Colonic mucosa (tissue), 4 donors: ENCODE measurements at places on chromosomes 2 and 18. TPM values are rescaled to one million over a fixed set of nuclear protein-coding genes. Genes with fewer than 3 reads are reported as not detected.
A peak's percentile ranks its signal among the peaks of the same experiment; 100 is the strongest.

The MERTK gene
- 3.9 TPM for total RNA-seq

The TUBB8B gene
- 0.27 TPM for total RNA-seq

The CHAC2 gene
- 3.2 TPM for total RNA-seq

The DOK6 gene
- total RNA-seq = 0.61 TPM

DNA sequence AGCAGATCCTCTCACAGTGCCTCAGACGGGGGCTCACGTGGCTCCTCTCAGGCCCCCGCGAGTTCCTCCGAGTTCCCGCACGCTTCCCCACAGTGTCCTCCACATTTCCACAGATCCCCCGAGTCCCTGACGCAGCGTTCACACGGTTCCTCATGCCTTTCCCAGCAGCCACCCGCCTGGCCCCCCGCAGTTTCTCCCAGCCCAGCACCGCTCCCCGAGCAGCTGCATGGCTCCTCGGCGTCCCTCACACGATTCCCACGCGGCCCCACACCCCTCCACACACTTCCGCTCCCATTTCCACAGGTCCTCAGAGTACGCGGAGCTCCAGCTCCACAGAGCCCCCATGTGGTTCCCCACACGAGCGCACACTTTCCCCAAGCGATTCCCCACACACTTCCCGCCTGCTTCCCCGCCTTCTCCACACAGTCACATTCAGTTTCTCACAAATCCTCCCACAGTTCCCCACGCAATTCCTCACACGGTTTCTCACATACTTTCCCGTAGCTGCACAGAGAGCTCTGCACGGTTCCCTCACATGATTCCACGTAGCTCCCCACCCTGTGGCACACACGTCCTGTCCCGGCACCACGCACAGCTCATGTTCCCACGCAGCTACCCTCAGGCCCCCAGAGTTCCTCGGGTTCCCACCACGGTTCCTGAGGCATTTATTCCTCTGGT is 39.9 kb downstream of the KIF1A start:
- H3K27ac ChIP-seq = no peak overlapping the region
- H3K36me3 ChIP-seq = no peaks in the 10 kb centered on the region
- no peaks in the 10 kb centered on the region for H3K4me1 ChIP-seq
- no peak overlapping the region for H3K4me3 ChIP-seq
- no peak for DNase-seq

- no peak overlapping the region for H3K4me3 ChIP-seq
- H3K36me3 ChIP-seq = no peaks in the 10 kb centered on the region
- no peak for DNase-seq
Observed at GRCh38 chr2:163291790-163292189, 444.0 kb downstream of the FIGN start.

- no peak overlapping the region for H3K4me3 ChIP-seq
- H3K27me3 ChIP-seq = no peaks in the 10 kb centered on the region
- H3K36me3 ChIP-seq = no peaks in the 10 kb centered on the region
- DNase-seq = no peak
- H3K4me1 ChIP-seq = no peaks in the 10 kb centered on the region
Observed at GRCh38 chr2:208017721-208018120, 7.6 kb downstream of the PLEKHM3 start.

DNA sequence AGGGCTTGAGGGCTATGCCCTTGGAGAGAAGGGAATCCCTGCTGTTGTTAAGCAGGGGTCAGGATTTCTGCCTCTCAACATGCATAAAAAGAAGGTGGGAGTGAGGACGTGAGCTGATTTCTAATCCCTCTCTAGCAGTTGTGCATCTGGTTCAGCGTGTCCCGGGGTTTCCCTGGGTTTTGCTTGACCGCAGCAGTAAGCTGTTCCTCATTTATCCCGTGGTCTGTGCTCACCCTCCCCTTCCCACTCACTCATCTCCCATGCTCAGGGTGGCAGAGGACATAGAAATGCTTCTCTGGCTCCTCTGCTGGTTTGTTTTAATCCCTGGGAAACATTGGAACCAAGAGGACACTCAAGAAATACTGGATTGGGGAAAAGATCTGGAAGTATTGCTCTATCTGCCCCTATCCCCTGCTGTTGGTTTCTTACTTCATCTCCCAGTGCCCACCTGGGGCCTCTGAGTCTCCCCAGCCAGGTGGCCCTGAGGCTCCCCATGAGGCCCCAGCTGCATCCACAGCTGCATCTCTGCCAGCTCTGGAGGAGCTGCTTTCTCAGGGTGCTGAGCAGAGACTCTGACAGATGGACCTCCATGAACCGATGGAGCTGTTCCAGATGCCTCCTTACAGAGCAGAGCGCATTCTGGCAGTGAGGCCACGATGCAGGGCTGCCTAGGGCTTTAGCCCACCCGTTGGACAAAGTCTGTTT is 36.1 kb downstream of the TET3 start:
- H3K27ac ChIP-seq = no peak overlapping the region
- no peaks in the 10 kb centered on the region for H3K36me3 ChIP-seq
- no peaks in the 10 kb centered on the region for H3K27me3 ChIP-seq

DNA sequence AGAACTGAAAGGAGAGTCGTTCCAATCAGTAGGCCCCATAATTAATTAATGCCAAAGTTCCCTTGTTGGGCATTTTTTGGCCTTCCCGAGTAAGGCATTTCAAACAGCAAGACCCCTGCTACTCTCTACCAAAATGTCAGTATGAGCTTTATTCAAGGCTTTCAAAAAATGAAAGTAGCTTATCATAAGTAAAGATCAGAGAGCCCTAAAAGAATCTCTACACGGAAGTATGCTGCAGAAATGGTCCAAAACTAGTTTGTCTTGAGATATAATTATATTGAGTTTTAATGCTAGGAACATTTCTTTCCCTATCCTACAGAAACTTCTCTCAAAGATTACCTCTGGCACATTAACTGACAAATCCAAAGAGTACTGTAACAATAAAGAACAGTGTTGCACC is 43.9 kb downstream of the RTN4 start:
- no peak overlapping the region for H3K4me3 ChIP-seq
- no peaks in the 10 kb centered on the region for H3K27me3 ChIP-seq
- no peaks in the 10 kb centered on the region for H3K36me3 ChIP-seq
- peaks cover 9% of the 10 kb centered on the region for H3K4me1 ChIP-seq
- DNase-seq = no peak

DNA sequence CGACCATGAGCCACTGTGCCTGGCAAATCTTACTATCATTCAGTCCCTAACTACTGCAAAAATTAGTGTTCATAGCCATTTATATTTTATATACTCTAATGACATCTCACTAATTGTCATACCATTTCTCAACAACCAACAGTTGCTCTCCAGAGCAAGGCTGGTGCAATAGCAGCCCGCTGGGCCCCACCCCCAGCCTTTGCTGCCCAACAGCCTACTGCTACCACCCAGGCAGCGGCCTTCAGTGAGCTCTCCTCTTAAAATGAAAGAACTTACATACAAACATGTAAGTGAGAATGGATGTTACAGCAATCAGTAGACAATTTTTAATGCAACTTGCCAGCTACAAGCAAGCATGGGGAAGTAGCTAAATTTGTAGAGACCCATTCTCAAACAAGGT is 90.5 kb downstream of the HNRNPLL start:
- H3K36me3 ChIP-seq = no peaks in the 10 kb centered on the region
- no peak overlapping the region for H3K27ac ChIP-seq

- H3K4me1 ChIP-seq = no peaks in the 10 kb centered on the region
- H3K27ac ChIP-seq = no peak overlapping the region
- no peaks in the 10 kb centered on the region for H3K36me3 ChIP-seq
- DNase-seq = peak; percentile 26
- no peaks in the 10 kb centered on the region for H3K27me3 ChIP-seq
Observed at GRCh38 chr2:159457589-159457988, 158.8 kb downstream of the BAZ2B start.

GRCh38 chr2:47656715-47657600 is 126.0 kb upstream of the MSH6 start:
- H3K27ac ChIP-seq = no peak overlapping the region
- H3K36me3 ChIP-seq = no peaks in the 10 kb centered on the region
- H3K4me3 ChIP-seq = no peak overlapping the region
- DNase-seq = no peak
- no peaks in the 10 kb centered on the region for H3K27me3 ChIP-seq
- H3K4me1 ChIP-seq = no peaks in the 10 kb centered on the region

GRCh38 chr2:197599285-197599965 is 76.0 kb downstream of the RFTN2 start:
- no peak overlapping the region for H3K4me3 ChIP-seq
- no peak overlapping the region for H3K27ac ChIP-seq
- no peaks in the 10 kb centered on the region for H3K4me1 ChIP-seq
- no peaks in the 10 kb centered on the region for H3K36me3 ChIP-seq

DNA sequence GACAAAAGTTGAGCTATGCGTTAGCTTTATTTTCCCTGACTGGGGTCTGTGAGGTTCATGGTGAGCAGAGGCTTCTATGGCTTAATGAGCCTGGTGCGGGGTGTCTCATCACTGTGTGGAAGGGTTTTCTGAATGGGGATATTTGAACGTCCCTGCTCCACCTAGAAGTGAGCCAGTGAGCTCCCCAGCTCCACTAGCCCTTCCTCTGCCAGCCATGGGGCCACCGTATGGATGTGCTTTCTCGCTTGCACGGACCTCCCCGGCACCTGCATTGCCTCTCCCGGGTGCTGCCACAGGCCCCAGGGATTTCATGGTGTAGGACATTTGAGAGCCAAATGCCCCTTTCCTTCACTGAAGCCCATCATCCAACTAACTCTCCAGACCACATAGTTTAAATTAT is 37.8 kb downstream of the CYP26B1 start:
- no peak overlapping the region for H3K27ac ChIP-seq
- peak; percentile 7 for DNase-seq
- H3K27me3 ChIP-seq = no peaks in the 10 kb centered on the region
- H3K36me3 ChIP-seq = no peaks in the 10 kb centered on the region
- no peak overlapping the region for H3K4me3 ChIP-seq
